CD4-positive, alpha-beta T cell treated with Interleukin-4 for 1 hour (primary cell): ENCODE measurements at places on chromosomes 3 and 15.

GRCh38 chr3:39705351-39705900 is 104.0 kb upstream of the MYRIP start:
- no peak for DNase-seq

DNA sequence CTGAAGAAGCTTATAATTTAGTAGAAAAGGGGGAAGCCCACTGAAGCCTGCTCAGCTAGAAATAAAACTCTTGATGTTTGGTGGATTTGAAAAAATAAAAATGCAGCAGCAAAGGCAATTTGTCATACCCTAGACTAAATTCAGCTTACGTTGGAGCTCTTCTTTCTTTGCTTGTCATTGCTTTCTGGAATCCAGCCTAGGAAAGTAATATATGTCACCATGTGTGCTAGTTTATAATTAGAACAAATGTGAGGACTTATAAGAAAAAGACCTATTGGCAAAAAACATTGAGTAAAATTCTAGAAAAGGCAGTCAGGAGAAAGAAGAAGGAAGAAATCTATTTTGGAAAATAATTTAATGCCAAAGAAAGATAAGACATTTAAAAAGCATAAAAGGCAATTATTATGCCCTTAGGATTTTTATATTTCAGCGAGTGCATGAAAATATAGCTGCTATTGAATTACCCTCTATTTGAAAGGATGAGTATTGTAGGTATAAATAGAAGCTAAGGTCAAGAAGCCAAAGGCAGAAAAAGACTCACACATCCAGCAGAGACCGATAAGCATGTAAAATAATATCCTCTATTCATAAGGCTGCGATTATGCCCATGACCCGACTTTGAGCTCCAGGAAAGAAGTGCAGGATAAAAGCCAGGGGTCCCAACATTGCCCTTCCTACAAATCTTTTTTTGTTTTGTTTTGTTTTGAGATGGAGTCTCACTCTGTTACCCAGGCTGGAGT is 10.6 kb upstream of the BTBD1 start:
- no peak for DNase-seq

DNA sequence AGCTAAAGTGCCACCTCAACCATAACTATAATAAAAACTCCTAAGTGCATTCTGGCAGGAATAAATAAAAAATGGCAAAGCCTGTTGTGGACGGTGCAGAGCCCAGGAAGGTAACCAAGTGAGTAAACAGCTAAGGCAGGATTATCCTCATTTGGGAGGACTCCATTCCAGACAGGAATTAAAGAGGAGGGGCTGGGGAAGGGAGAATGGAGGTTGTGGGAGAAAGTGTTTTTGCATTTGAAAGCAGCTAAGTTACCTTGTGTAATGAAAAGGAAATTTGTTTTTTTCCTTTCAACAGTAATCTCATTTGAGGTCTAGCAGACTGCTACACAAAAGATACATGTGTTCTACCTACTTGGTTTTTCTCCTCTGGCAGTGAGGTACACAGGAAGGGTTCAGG is 248.5 kb downstream of the TIGIT start:
- DNase-seq = no peak

DNA sequence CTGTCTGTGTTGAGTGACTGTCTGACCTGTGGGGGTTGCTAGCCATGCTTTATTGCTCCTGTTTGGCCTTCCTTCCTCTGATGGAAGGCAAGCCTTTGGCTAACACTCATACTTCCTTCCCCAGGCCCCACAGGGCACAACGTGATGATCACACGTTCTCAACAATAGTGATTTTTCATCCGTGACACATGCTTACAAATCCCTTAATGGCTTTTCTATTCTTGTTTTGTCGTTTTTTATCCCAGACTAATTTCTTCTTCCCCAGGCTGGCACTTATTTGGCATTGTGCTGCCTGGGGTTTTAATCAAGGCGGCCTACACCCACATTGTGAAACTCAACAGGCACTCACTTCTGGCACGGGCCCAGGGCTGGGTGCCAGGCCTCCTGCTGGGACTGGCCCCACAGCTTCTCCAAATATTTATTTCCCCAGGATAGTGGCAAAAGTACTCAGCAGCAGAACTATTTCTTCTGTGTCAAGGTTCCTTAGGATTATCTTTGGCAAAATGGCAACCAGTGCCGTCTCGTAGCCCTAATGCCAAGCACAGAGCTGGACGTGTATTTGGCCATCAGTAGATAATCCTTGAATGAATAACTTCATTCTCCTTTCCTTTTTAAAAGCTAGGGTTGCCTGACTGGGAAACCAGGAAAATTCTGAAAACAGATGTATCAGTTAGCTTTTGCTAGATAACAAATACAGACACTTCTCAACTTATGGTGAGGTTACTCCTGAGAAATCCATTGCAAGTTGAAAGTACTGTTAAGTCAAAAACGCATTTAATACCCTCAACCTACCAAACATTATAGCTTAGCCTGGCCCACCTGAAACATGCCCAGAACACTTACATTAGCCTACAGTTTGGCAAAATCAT is 30.6 kb downstream of the CMTM7 start:
- DNase-seq = no peak

DNA sequence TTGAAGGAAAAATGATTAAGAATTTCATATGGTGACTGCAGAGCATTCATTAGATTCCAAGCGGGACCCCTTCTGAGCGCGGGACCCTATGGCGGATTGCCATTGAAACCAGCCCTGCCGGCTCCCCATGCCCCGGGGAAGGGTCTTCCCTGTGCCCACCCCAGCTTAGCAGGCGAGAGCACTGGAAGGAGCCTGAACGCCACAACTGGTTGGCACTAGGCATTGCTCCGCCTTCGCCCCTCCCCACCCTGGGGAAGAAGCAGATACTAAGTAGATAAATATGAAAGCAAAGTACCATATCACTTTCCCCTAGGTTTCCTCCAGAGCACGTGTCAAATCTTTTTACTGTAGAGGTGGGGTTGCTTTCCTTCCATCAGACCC is 70.7 kb downstream of the CYP19A1 start:
- no peak for DNase-seq

DNA sequence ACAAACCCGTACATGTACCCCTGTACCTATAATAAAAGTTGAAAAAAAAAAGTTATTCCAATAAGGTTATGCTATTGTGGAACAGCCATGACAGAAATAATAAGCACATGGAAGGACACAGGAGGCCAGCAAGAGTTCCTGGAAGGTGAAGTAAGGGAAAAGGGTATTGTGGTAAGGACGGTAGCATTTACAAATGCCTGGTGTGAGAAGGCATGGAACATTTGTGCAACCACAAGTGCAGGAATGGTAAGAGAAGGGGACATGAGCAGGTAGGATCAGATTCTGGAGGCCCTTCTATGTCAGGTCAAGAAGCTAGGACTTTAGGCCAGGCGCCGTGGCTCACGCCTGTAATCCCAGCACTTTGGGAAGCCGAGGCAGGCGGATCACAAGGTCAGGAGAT is 82.5 kb downstream of the PPP2R3A start:
- DNase-seq = no peak

DNA sequence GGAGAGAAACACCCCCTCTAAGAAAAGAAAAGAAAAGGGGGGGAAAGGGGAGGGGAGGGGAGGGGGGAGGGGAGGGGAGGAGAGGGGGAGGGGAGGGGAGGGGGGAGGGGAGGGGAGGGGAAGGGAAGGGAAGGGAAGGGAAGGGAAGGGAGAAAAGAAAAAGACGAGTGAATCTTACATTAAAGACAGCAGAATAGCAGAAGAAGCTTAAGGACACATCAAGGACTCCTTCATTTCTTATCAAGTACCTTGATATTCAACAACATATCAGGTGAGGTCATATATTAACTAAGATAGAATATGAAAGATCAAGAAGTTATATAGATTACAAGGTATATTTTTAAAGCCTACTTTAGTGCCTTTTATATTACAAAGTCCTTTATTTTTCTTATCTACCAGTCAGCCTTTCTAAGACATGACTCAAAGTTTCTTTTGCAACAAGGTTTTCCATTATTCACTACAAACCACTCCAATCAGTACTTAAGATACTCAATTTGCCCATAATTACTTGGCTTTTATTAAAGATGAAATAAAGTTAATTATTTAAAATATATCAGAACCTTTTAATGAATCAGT is 17.7 kb upstream of the AADAC start:
- no peak for DNase-seq

DNA sequence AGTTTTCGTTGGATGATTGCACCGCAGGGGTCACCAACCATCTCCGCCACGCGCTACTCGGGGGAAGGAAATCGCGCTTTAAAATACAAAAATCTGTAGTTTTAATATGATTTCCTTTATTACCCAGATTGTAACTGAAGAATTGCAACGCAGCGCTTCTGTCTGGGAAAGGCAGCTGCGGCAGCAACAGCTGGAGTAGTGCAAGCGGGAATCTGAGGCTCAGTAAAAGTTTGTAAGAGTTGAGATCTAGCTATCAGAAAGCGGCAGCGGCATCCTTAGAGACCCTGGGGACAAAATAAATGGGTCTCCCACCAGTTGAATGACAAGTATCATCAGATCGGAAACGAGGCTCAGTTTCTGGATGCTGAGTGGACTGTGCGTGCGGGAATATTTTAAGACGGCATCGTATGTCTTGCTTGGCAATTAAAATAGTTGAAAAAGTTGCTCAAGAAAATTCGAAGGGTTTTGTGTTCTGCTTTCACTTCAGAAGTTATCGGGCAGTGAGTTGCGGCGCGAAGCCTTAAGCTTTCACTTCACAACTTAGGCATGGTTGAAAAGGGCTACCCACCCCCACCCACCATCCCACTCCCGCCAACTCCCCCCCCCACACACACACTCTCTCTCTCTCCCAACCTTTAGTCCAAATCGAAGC is 2.7 kb downstream of the MECOM start:
- DNase-seq = no peak

- DNase-seq = no peak
Observed at GRCh38 chr15:68888419-68888818, 41.9 kb upstream of the SPESP1 start.

GRCh38 chr15:66456211-66456610 is 41.4 kb downstream of the SNAPC5 start:
- no peak for DNase-seq

DNA sequence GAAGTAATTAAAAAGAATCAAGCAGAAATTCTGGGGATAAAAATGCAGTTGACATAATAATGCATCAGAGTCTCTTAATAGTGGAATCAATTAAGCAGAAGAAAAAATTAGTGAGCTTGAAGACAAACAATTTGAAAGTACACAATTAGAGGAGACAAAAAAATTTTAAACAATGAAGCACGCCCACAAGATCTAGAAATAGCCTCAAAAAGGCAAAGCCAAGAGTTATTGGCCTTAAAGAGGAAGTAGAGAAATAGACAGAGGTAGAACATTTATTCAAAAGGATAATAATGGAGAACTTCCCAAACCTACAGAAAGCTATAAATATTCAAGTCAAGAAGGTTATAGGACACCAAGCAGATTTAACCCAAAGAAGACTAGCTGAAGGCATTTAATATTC is 113.3 kb downstream of the TBC1D2B start:
- DNase-seq = no peak

- no peak for DNase-seq
Observed at GRCh38 chr3:45055411-45056143, 29.5 kb downstream of the CLEC3B start.

DNA sequence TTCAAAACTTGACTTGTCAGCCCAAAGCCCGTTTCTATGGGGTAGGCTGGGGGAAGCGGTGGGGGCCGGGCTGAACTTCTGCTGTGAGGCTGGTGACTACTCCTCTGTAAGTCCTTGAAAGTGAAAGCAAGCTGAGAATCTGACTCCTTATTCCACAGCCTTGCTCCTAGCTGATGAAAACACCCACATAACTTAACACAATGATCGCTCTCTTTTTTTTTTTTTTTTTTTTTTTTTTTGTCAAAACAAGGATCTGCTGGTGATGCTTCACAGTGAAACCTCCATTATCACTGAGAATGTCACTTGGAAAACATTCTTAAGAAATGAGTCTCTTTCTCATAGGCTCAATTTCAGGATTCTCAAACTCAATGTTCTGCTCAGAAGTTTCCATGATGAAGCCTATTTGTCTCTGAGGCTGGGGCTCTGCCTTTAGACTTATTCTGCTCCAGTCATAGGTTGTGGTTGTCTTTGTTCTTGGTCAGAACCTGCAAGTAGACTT is 31.4 kb upstream of the TKT start:
- DNase-seq = no peak

DNA sequence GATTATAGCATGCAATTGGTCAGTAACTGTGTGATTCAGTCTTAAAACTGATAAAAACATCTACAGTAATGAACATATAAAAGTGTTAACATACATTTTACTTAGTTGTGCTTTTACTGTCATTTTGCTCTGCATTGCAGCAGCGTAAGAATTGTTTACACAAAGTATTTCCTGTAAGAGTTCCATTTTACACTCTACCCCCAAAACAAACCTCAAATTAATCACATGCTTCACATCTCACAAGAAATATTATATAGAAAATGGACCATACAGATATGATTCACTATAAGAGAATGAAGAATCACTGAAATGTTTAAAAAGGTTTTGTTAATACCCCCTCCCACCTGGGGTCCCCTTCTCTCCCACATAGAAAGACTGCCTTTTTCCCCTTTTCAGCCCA is 225.9 kb upstream of the LRRN1 start:
- DNase-seq = no peak

- DNase-seq = no peak
Observed at GRCh38 chr15:90002428-90002844, 1.3 kb downstream of the ZNF710 start.

DNA sequence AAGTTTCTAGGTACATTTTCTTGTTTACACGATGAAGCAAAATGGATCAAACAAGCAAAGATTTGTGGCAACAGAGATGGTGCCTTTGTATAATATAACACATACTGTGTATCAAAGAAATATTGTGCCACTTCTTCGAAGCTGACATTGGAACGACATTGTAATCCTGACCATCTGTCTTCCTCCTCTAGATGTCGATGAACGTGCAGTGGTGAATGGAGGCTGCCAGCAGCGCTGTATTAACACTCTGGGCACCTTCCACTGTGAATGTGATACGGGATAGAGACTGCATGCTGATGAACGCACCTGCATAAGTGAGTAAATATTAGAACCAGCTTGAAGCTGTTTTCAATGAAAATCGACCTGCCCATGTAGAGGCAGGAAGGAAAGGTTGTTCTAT is 613.3 kb upstream of the GOLIM4 start:
- DNase-seq = no peak

DNA sequence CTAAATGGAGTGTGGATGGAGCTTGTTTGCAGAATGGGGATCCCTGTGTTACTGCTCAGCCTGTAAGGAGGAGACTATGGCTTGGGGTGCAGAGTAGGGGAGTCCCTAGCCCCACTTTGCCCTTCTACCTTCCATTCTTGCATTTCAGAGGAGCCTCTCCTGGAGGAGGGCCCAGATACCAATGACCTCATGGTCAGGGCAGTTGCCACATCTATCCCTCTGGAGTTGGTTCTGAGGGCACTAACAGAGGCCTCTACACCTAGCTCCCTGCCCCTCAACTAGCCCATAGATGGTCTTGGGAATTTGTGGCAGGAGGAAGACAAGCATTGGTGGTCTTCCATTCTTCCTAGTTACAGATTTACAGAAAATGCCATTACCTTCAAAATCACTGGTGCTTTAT is 6.1 kb downstream of the SKOR1 start:
- DNase-seq = no peak

GRCh38 chr15:80732167-80732566 is 37.1 kb downstream of the ABHD17C start:
- no peak for DNase-seq
